ENCODE measurements at places on chromosomes 2 and 18. TPM values are rescaled to one million over a fixed set of nuclear protein-coding genes. Genes with fewer than 3 reads are reported as not detected.

GRCh38 chr18:69674292-69674877 is 273.3 kb downstream of the CD226 start:
- H3K4me3 ChIP-seq: no peak overlapping the region
- H3K36me3 ChIP-seq: no peaks in the 10 kb centered on the region
- peaks cover 2% of the 10 kb centered on the region for H3K4me1 ChIP-seq
- H3K27ac ChIP-seq: no peak overlapping the region
- H3K27me3 ChIP-seq: no peaks in the 10 kb centered on the region

Gene PARD3B
- polyA plus RNA-seq: 6.8 TPM

GRCh38 chr2:16129716-16130540 is 189.6 kb downstream of the MYCN start:
- no peaks in the 10 kb centered on the region for H3K27me3 ChIP-seq
- no peak overlapping the region for H3K27ac ChIP-seq
- no peaks in the 10 kb centered on the region for H3K36me3 ChIP-seq
- no peaks in the 10 kb centered on the region for H3K4me1 ChIP-seq

Gene CRIM1
- 66.2 TPM for polyA plus RNA-seq

DNA sequence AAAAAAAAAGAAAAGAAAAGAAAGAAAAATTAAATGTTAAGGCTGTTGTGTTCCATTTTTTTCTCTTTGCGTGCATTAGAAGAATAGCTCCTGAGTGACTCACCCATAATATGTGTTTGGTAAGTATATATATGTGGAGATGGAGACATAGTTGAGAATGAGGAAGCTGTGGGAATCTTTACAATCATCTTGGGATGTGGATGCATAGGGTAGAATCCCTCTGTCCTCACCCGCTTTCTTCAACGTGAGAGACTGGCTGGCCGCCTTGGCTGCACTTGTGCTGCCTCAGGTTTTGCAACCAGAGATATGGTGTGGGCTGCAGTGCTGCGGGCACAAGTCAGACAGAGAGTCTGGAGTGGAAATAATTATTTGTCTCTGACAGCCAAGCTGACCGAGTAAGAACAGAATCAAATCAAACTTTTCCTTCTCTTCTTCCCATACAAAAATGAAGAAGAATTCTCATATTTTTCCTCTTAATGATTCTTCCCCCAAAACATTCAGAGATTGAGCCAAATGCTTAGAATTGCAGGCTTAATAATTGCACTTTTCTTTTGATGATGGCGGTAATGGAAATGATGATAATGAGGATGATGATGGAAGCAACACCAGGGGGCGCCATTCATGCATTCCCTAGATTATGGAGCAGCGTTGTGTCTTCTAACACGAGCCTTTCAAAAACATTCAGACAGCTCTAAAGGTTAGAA is 48.5 kb downstream of the SERPINB7 start:
- DNase-seq: no peak
- H3K36me3 ChIP-seq: no peaks in the 10 kb centered on the region
- no peaks in the 10 kb centered on the region for H3K27me3 ChIP-seq
- no peaks in the 10 kb centered on the region for H3K4me1 ChIP-seq

GRCh38 chr2:163604941-163605555 is 130.8 kb downstream of the FIGN start:
- no peak overlapping the region for H3K27ac ChIP-seq
- no peaks in the 10 kb centered on the region for H3K27me3 ChIP-seq
- DNase-seq: no peak
- H3K36me3 ChIP-seq: peaks cover 2% of the 10 kb centered on the region
- H3K4me1 ChIP-seq: peaks cover 4% of the 10 kb centered on the region

DNA sequence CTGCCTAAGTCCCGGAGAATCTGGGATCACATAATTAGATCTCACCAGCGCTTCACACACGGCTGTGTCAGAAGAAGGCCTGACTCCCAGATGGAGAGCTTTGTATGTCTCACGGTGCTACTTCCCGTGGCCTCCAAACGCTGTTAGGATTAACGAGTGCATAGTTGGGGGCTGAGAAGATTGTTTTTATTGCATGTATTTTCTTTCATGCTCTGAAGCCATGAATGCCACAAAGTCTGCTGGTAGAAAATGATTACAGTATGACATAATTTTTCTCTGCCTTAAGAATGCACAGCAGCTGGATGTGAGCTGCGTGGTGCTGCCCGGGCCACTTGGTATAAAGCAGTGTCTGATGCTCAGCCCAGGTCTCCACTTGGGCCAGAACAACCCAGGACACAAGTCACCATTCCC is 166.5 kb downstream of the SEPTIN10 start:
- H3K4me3 ChIP-seq: no peak overlapping the region
- H3K36me3 ChIP-seq: no peaks in the 10 kb centered on the region
- no peaks in the 10 kb centered on the region for H3K4me1 ChIP-seq
- DNase-seq: peak; percentile 70
- H3K27me3 ChIP-seq: no peaks in the 10 kb centered on the region

- no peak overlapping the region for H3K27ac ChIP-seq
- no peaks in the 10 kb centered on the region for H3K4me1 ChIP-seq
- DNase-seq: no peak
- no peaks in the 10 kb centered on the region for H3K27me3 ChIP-seq
- H3K36me3 ChIP-seq: no peaks in the 10 kb centered on the region
Measured at GRCh38 chr2:144281476-144281875, 238.4 kb downstream of the ZEB2 start.

DNA sequence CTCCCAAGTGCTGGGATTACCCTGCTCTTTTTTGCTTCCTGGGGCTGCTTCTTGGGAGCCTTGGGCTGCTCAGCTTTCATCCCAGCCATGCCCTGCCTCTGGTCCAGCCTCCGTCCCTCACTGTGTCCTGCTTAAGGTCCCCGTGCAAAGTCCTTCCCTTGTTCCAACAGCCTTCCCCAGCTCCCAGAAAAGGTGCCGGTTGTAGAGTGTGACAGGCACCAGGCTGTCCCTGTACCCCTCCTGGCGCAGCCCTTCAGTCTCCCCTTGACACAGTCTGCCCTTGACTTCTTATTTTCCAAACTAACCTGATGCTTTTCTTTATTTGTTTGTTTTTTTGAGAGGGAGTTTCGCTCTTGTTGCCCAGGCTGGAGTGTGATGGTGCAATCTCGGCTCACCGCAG is 20.1 kb upstream of the ALPI start:
- no peak overlapping the region for H3K4me3 ChIP-seq
- H3K4me1 ChIP-seq: no peaks in the 10 kb centered on the region
- no peak overlapping the region for H3K27ac ChIP-seq
- no peaks in the 10 kb centered on the region for H3K27me3 ChIP-seq
- H3K36me3 ChIP-seq: no peaks in the 10 kb centered on the region

GRCh38 chr2:105915005-105915558 is 170.4 kb downstream of the NCK2 start:
- no peak overlapping the region for H3K27ac ChIP-seq
- DNase-seq: no peak
- H3K4me1 ChIP-seq: no peaks in the 10 kb centered on the region
- no peak overlapping the region for H3K4me3 ChIP-seq
- no peaks in the 10 kb centered on the region for H3K36me3 ChIP-seq

DNA sequence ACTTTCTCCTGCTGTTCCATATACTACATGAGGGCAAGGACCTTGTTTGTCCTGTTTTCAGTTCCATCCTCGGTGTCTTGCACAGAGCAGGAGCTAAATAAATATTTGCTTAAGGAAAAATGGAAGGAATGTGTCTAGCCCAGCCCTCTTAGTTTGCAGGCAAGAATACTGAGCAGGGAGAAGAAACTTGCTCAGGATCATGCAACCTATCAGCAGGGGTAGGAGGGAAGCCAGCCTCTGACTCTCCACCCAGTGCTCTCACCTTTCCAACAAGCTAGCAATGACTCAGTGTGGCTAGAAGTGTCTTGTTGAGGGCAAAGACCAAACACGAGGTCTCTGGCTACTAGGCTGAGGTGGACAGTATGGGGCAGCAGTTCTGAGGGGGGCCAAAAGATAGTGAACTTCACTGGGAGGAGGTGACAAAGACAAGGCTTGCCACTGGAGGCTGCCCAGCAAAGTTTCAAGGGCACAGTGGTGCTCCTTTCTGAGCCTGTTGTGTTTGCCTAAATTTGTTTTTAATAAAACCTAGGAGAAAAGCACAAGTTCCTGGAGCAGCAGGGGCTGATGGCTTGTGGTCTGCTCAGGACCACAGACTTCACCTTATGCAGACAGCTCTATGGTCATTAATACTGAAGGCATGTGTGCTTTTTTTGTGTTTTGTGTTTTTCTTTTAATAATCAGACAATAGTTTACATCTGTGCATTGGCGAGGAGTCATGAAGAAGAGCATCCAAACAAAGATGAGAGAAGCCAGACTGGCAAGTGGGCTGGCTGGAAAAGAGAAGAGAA is 49.1 kb upstream of the CTAGE1 start:
- no peak for DNase-seq
- H3K4me1 ChIP-seq: peaks cover 10% of the 10 kb centered on the region
- no peaks in the 10 kb centered on the region for H3K27me3 ChIP-seq
- H3K4me3 ChIP-seq: no peak overlapping the region
- no peaks in the 10 kb centered on the region for H3K36me3 ChIP-seq

DNA sequence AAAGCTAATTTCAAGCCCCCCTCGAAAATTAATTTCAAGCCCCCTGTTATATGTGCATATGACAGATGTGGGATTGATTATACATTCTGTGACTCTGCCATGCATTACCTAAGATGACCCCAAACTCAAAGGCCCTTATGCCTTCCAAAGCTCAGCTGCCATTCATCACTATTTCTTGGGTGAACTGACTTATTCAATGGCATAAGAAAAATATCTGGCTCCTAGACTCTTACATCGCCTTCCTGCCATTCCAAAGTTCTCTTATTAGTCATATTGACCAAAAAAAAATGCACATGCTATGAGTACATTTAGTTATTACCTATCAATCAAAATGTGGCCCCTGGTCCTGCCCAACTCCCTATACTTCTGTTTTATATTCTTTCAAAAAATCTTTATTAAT is 291.8 kb upstream of the CHAC2 start:
- no peak overlapping the region for H3K27ac ChIP-seq
- DNase-seq: no peak
- no peaks in the 10 kb centered on the region for H3K4me1 ChIP-seq
- no peak overlapping the region for H3K4me3 ChIP-seq
- no peaks in the 10 kb centered on the region for H3K27me3 ChIP-seq
- no peaks in the 10 kb centered on the region for H3K36me3 ChIP-seq

GRCh38 chr2:102581911-102582310 is 37.4 kb upstream of the SLC9A2 start:
- no peak overlapping the region for H3K4me3 ChIP-seq
- no peak for DNase-seq
- no peaks in the 10 kb centered on the region for H3K27me3 ChIP-seq
- H3K4me1 ChIP-seq: no peaks in the 10 kb centered on the region
- no peaks in the 10 kb centered on the region for H3K36me3 ChIP-seq

DNA sequence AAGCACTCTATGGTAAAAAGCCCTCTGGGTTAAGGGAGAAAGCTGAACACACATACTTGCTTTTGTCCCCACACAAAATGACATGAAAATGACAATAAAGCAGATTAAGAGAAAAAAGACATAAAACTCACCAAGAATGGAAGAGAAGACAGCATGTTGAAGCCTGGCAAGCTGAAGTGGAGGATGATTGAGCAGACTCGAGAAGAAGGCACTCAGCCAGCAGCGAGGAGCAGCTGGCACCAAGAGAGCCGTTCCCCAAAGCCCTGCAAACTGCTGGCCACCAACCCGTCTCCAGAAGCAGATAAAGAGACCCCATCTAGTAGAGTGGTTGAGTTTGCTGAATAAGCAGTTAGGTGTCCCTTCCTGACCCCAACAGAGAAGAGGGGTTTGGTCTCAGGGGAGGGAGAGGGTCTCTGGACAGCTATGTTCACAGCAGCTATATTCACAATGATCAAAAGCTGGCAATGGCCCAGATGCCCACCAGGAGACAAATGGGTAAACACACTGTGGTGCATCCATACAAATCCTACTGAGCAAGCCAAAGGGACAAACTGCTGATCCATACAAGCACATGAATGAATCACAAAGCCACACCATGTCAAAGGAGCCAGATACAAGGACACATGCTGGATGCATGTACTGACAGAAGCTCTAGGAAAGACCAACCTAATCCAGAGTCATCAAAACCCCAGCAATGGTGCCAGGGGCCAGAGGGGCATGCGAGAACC is 36.9 kb downstream of the FAM168B start:
- peaks cover 9% of the 10 kb centered on the region for H3K36me3 ChIP-seq
- no peak overlapping the region for H3K27ac ChIP-seq
- H3K27me3 ChIP-seq: no peaks in the 10 kb centered on the region
- no peak for DNase-seq
- peaks cover 3% of the 10 kb centered on the region for H3K4me1 ChIP-seq
